Activated T-helper 17 cell treated with anti-CD3 and anti-CD28 coated beads, Interleukin-2, amount 50 U/mL, for 72 hours (primary cell): ENCODE measurements at places on chromosomes 3 and 15. TPM values are rescaled to one million over a fixed set of nuclear protein-coding genes. Genes with fewer than 3 reads are reported as not detected.

- ATAC-seq, result no peak
Measured at GRCh38 chr3:46006238-46007032, 10.8 kb upstream of the FYCO1 start.

GRCh38 chr3:188750617-188751016, 421.2 kb upstream of the TPRG1 start:
- peak; percentile 33 for ATAC-seq

ABCF3 gene
- total RNA-seq, result 93.5 TPM

PLA1A gene
- 0.34 TPM for total RNA-seq

GOLGA6L10 gene
- total RNA-seq, result 1.5 TPM

- ATAC-seq, result no peak
Measured at GRCh38 chr3:57147071-57147470, 18.1 kb downstream of the IL17RD start.

IL5RA gene
- not detected for total RNA-seq

GRCh38 chr3:102238362-102238761, 196.5 kb upstream of the ZPLD1 start:
- peak; percentile 40 for ATAC-seq

DNA sequence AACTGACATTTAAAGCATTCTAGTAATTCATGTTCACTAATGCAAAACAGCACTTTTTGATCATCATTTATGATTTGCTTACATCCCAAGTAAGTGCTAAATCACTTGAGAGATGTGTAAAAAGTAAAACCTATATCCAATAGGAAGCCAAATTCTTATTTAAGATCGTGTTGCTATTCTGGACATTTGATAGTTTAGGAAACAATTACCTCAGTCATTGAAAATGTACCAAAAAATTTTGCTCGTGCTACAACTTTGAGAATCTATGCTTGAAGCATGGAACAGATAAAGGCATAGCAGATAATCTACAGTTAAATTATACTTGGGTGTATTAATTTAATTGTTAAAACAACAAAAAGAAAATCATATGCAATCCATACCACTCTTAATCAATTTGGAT, 571.6 kb upstream of the NR2F2 start:
- no peak for ATAC-seq

- ATAC-seq, result no peak
Measured at GRCh38 chr3:56351537-56351936, 116.7 kb downstream of the ERC2 start.

- no peak for ATAC-seq
Measured at GRCh38 chr15:57911247-57911646, 154.3 kb downstream of the ALDH1A2 start.

DNA sequence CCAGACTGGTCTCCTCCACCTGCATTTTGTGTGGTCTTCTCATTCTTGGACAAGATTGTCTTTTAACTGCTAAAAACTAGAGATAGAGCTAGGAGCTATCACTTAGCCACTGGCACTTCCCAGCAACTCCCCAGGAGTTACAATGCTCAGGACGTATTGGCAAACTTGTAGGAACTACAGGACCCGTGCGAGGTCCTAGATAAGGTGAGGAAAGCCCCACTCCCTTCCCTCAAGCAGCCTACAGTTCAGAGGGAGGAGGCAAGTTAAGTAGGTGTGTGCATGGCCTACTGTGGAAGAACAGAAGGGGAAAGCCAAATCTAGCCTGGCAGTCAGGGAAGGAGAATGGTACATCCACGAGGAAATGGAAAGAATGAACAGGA, 504.7 kb upstream of the PROK2 start:
- no peak for ATAC-seq

DNA sequence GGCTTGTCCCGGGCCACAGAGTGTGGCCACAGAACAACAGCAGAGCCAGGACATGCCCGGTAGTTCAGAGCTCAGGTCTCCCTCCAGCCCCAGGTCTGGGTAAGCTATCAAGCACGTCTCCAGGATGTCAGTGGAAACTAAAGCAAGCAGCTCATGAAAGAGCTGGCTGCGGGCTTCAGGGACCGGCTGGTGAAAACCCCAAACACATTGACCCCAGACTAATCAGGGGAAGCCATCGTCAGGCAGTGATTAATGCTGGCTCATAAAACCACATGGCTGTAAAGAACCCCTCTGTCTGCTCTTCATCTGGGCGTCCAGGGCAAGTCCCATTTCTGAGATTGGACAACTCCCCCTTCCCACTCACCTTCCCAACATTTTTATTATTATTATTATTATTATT, 37.8 kb downstream of the LMCD1 start:
- ATAC-seq, result peak; percentile 21

CHRNA5 gene
- total RNA-seq, result 5.9 TPM

EPHA3 gene
- 2.1 TPM for total RNA-seq

GRCh38 chr3:149343951-149344350, 10.5 kb upstream of the TM4SF18 start:
- no peak for ATAC-seq

DNA sequence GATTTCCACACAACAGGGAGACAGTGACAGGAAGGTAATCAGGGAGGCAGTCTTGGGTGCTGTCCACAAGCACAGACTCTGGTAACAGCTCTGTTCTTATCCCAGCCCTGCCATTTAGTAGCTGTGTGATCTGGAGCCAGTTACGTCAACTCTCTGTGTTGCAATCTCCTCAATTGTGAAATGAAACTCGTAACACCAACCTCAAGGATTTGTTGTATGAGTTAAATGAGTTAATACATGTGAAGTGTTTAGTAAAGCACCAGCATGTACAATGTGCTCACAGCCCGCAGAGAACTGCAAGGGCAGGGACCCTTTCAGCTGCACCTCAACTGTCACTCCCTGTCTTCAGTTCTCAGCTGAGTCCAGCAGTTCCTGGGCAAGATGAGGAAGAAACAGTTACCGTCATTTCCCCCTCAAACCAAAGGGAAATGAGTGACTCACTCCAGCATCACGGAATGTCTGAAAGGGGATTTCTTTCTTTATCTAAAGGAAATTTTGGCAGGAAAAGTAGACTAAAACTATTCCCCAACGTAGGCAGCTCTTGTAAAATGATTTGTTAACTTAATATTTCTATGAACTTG, 39.9 kb upstream of the MB21D2 start:
- peak; percentile 84 for ATAC-seq

- ATAC-seq, result peak; percentile 67
Measured at GRCh38 chr3:124886168-124887056, 753 bp downstream of the ITGB5 start.

DNA sequence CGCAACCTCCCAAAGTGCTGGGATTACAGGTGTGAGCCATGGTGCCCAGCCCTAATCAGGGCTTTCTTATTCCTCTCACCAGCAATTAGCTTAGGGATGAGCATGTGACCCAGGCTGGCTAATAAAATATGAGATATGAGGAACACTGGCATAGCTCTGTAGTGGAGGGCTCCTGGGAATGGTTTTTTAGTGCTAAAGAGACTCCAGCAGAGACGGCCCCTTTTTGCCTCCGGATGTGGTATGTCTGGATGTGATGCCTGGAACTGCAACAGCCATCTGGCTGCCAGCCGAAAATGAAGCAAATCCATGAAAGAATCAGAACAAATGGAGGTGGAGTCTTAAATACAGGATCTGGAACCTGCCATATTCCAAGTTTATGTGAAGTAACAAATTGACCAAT, 69.1 kb upstream of the MAGI1 start:
- no peak for ATAC-seq

DNA sequence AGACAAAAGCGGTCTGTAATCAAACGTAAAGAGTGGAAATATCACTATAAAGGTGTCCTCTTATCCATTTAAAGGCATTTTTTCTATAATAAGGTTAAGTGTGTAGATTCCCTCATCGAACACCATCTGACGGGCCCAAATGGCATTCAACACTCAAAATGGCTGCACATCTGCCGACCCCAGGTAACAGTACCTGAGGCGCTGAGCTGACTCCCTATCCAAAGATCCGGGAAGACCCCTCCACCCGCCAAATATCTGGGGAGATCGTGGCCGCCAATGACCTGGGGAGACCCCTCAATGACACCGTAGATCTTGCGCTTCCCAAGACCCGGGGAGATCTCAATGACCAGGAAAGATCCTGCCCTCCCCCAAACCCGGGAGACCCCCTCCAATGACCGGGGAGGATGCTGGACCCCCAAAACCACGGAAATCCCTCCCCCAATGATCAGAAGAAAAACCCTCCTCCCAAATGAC, 476 bp downstream of the IP6K2 start:
- no peak for ATAC-seq

GRCh38 chr3:40737343-40737742, 212.6 kb downstream of the ZNF621 start:
- no peak for ATAC-seq

GRCh38 chr3:56960234-56960917, 100.1 kb upstream of the SPATA12 start:
- peak; percentile 93 for ATAC-seq

GRCh38 chr3:174408310-174408709, 450.8 kb upstream of the NAALADL2 start:
- ATAC-seq, result no peak

DNA sequence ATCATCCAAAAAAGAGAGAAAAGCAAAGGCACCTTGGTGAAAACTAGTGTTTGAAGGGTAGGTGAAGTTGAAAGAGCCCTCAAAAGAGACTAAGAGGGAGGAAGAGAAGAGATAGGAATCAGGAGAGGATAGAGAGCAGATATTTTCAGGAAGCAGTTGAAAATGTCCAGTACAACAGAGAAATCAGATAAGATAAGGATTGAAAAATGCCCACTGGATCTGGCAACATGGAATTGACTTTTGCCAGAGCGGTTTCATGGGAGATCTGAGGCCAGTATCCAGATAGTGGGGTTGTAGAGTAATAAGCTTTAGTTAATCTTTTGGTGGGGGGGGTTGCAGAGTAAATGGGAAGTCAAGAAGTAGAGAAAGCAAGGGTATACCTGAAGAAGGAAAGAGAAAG, 337.4 kb downstream of the IL5RA start:
- no peak for ATAC-seq

GRCh38 chr15:63243101-63243500, 34.3 kb upstream of the APH1B start:
- no peak for ATAC-seq

DNA sequence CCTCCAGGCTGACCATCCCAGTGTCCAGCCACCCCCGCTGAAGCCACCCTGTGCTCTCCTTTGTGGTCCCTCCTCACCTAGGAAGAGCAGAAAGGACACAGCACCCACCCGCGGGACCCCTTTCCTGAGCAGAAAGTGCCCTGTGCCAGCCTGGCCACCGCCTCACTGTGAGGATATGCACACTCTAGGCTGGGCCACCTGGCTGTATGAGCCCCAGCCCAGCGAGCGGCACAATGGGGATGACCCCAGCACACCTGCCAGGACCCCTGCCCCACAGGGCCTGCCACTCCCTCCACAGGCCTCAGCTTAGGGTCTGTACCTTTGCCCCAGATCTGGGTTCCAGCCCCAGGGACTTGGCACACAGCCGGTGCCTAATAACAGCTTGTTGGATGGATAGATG, 47.9 kb upstream of the FURIN start:
- no peak for ATAC-seq

DNA sequence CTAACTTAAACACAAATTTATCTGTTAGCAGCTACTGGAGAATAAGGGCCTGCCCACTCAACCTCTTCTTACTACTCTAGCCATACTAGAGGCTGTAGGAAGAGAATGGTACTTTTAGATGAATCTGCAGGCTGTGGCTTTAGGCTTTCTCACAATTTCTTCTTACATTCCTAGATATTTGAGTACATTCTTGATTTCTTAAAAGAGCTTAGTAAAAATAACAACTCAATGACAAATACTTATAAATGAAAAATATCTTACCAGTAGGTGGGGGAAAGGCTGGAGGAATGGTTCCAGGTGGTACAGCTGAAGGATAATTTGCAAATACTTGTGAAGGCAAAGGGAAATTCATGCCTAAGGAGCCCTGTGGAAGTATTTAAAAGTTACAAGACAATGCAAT, 92.9 kb upstream of the GK5 start:
- ATAC-seq, result no peak

DNA sequence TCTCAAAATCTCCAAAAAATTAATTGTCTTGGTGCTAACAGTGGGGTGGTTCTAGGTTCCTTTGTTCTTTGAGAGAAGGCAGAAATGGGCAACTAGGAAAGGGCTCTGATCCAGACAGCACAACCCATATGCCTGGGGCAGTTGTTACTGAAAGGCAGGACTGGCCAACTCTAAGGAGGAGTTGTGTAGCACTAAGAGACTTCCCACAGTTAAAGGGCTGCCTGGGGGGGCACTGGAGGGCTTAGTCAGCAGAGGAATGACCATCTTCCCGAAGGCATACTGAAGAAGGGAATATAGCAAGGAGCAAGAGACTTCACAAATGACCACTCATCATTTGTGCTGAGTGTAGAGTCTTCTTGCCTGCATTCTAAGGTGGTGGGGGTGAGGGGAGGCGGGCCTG, 15.8 kb downstream of the ILDR1 start:
- ATAC-seq, result no peak

NDN gene
- total RNA-seq, result 0.16 TPM

DNA sequence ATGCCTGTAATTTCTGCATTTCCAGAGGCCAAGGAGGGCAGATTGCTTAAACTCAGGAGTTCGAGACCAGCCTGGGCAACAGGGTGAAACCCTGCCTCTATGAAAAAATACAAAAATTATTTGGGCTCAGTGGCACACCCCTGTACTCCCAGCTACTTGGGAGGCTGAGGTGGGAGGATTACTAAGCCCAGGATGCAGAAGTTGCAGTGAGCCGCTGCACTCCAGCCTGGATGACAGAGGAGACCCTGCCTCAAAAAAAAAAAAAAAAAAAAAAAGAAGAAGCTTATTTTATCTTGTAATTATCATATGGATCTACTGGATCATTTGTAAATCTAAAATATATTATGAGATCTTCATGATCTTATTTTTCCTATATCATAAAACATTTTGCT, 84.1 kb downstream of the PPCDC start:
- no peak for ATAC-seq

- ATAC-seq, result no peak
Measured at GRCh38 chr3:45979378-45979777, 16.2 kb downstream of the FYCO1 start.

IL12A gene
- total RNA-seq, result not detected

RYR3 gene
- not detected for total RNA-seq

- no peak for ATAC-seq
Measured at GRCh38 chr3:11521167-11521566, 122.5 kb downstream of the VGLL4 start.

GRCh38 chr15:29556380-29556779, 265.9 kb downstream of the TJP1 start:
- ATAC-seq, result no peak

- no peak for ATAC-seq
Measured at GRCh38 chr15:51302480-51302879, 35.9 kb downstream of the CYP19A1 start.

GRCh38 chr3:194577986-194578905, 55.0 kb downstream of the TMEM44 start:
- ATAC-seq, result peak; percentile 76

- ATAC-seq, result no peak
Measured at GRCh38 chr15:49490966-49491365, 67.9 kb downstream of the FGF7 start.

SLC6A11 gene
- total RNA-seq, result not detected

TTC21A gene
- total RNA-seq, result 2.7 TPM

- ATAC-seq, result no peak
Measured at GRCh38 chr15:47293466-47294162, 423.7 kb upstream of the SEMA6D start.

DNA sequence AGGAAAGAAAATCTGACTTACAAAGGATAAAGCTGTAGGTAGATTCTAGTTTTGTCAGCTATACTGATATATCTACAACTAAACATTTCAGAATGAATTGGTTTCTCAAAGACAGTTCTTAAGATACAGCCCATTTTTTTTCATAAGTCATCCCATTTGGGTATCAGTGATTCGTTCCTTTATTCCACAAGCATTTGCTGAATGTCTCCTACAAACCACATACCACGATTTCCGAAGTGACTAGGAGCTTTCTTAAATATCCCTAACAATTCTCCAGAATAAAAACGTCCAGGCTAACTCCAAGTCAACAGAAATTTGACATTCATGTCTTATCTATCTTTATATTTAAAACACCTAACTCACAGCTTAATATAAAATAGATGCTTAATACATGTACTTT, 59.8 kb downstream of the TP53BP1 start:
- ATAC-seq, result no peak
